ENCODE measurements at places on chromosomes 16 and 17.
A peak's percentile ranks its signal among the peaks of the same experiment; 100 is the strongest.

- DNase-seq = peak; percentile 94
Measured at GRCh38 chr17:15954222-15954621, 9.3 kb downstream of the ADORA2B start.

GRCh38 chr17:73309727-73310596 lies 1.8 kb downstream of the CDC42EP4 start:
- DNase-seq = no peak

- peak; percentile 34 for DNase-seq
Measured at GRCh38 chr17:17922070-17922614, 50.1 kb downstream of the TOM1L2 start.

DNA sequence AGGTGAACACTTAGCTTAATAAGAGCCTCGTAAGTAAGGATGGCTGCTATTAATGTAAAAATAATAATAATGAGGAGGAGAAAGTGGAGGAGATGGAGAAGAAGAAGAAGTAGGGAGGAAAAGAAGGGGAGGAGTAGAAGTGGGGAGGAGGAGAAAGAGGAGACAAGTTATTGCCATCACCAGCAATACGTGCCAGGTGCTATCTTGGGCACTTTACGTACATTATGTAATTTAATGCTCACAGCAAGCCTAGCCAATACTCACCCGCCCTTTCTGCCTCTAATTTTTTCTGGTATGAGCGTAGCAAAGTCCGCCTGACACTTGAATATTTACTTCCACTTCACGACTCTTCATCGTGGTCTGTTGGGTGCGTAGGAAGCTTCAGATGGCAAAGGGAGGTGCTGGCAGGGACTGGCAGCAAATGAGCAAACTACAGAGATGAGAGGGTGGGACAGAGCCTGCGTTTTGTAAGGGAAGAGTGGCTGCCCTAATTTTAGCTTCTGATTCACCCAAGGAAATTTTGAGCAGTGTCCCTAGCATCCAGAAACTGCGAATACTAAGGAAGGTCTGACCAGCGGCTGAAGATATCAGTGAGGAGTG lies 42.1 kb upstream of the CDH13 start:
- DNase-seq = peak; percentile 3

GRCh38 chr17:75459590-75460267 lies 3.3 kb downstream of the TMEM94 start:
- no peak for DNase-seq

- peak; percentile 15 for DNase-seq
Measured at GRCh38 chr17:35448214-35448898, at the start of gene SLFN13. Gene SLFN13, minus strand, starts transcription at chr17:35448766. Its CDS starts 3,086 bp downstream, at chr17:35445680.

- DNase-seq = peak; percentile 50
Measured at GRCh38 chr17:5237541-5238016, 2.9 kb upstream of the SCIMP start.

- peak; percentile 34 for DNase-seq
Measured at GRCh38 chr17:41420134-41420533, 4.3 kb downstream of the KRT37 start.

- no peak for DNase-seq
Measured at GRCh38 chr16:11233727-11234376, 22.2 kb downstream of the SOCS1 start.

DNA sequence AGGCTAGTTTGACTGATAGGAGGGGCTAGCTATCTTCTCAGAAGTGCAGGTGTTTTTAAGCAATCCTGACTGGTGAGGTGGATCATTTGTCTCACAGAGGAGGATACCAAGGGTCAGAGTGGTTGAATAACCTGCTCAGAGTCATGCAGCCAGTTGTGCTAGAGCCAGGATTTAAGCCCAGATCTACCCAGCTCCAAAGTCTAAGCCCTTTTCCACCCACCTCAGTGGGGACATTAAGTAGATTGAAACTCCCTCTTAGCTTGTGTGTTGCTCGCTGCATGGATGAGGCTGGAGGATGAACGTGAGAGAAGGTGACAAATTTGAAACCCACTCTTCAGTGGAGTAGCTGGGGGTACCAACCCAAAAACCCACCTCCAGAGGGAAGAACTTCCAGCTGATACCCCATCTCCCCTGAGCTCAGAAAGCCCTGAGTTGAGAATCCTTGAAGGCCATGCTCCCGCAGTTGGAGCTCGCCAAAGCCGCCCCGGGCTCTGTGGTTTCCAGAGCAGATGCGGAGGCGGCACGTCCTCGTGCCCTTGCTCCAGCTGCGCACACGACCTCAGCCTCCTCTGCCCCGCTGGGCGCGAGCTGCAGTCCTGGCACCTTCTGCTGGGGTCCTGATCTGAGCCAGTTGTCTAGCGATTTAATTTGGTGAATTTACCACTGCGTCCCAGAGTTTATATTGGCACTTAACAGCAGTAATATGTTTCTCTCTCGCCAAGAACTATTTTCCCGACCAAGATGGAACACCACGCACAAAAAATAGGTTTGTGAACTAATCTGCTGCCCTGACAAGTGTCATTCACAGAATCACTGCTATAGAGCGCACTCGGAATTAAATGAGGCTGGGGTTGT lies 159.5 kb downstream of the CCDC182 start:
- DNase-seq = no peak

DNA sequence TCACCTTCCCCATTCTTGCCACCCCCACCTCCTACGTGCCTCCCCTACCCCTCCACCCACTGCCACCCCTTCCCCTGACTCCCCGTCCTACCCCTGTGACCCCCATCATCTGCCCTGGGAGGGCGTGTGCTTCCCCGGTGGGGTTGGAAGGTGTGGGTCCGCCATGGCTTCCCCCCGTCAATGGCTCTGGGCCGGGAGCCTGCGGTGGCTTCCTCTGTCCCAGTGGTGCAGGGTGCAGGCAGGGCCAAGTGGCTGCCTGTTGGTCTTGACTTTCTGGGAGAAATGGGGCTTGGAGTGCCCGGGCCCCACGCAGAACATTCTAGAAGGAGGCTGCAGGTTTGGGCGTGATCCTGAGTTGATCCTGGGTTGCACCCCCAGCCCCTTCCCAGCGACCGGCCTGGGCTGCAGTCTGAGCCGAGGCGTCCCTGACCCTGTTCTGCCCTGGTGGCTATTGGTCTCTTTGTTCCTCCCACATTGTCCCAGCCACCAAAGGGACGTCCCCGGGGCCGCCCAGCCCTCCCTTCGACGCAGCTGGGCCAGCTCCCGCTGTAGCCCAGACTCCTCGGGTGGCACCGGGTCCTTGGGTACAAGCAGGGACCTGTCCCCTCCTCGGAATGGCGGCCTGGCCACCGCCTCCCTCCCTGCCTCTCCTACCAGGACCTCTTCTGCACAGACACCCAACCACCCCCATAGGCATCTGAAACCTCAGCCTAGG lies 25.7 kb downstream of the GSE1 start:
- no peak for DNase-seq

GRCh38 chr16:85309656-85310587 lies 197.7 kb upstream of the CIBAR2 start:
- no peak for DNase-seq

- no peak for DNase-seq
Measured at GRCh38 chr17:6070430-6070912, 292 bp downstream of the WSCD1 start.

DNA sequence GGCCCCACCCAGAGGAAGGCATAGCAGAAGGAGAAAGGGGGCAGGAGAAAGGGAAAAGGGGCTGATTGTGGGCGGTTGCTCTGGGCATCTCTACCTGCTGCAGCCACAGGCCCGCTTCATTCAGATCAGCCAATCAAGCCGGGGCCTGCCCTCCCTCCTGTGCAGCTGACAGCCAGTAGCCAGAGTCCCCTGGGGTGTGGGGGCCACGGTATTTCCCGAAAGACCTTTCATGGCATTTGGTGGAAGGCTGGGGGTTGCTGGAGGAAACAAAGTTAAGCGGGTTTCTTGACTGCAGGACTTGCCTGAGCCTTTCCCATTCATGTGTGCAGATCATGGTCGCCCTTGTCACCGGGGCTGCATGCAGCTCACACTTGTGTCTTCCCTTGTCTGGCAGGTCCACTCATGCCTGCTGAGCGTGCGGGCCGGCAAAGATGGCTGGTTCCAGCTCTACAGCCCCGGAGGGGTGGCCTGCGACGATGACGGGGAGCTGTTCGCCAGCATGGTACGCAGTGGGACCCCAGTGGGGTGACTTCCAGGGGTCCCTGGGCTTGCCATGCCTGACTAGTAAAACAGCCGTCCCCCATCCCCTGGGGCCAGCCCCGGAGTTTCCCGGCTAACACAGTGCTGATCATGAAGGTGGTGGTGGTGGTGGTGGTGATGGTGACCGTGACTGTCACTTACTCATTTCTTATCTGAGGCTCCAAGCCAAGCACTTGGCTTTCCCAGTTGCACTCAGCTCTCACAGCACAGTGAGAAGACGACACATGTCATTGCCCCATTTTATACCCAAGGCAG lies 82.7 kb upstream of the PLCG2 start:
- no peak for DNase-seq

DNA sequence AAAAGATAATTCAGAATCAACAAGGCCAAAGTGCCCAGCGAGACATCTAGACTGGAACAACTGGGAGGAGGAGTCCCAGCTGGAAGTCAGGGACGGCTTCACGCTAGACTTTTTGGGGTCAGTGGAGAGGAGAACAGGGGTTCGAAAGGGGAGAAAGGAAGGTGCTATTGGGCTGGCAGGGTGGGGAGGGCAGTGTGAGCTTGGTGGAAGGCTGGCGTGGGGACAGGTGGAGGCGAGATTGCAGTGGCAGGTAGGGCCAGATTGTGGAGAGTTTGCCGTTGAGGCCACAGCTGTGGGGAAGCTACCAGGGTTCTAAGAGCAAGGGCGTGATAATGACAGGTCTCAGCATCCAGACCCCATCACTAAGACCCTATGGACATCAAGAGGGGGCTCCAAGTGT lies 10.5 kb downstream of the SDK2 start:
- no peak for DNase-seq

DNA sequence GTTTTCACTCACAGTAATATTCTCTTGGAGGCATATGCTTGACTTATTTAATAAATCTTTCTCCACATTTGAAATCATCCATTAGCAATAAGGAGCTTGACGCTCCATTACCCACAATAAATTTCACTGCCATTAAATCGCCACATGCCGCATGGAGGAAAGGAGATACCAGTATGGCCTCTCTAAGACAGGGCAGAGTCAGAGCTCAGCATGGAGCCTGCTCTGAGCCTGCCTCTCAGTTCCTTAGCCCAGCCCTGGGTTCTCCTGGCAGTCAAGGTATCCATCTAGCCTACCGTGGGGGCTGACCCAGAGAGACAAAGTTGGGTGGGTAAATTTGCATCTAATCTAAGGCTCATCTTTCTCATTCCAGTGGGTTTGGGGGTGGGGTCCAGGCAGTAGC lies 80.3 kb upstream of the CES5A start:
- DNase-seq = no peak

DNA sequence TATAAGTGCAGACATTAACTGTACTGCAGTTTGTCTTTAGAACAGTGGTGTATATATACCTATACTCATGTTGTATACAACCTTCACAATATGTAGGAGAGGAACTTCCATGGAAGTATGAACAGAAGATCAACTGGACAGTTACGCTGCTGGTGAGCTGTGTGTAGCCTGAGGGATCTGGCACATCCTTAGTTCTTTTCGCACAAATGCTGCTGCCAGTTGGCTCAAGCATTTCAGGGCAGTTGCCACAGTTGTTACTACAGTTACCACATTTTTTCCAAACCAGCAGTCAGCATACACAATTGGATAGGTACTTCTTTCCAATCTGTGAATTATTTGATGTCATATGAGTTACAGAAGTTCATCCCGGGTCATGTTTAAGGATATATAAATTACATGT lies 539.6 kb upstream of the HSBP1 start:
- DNase-seq = no peak

DNA sequence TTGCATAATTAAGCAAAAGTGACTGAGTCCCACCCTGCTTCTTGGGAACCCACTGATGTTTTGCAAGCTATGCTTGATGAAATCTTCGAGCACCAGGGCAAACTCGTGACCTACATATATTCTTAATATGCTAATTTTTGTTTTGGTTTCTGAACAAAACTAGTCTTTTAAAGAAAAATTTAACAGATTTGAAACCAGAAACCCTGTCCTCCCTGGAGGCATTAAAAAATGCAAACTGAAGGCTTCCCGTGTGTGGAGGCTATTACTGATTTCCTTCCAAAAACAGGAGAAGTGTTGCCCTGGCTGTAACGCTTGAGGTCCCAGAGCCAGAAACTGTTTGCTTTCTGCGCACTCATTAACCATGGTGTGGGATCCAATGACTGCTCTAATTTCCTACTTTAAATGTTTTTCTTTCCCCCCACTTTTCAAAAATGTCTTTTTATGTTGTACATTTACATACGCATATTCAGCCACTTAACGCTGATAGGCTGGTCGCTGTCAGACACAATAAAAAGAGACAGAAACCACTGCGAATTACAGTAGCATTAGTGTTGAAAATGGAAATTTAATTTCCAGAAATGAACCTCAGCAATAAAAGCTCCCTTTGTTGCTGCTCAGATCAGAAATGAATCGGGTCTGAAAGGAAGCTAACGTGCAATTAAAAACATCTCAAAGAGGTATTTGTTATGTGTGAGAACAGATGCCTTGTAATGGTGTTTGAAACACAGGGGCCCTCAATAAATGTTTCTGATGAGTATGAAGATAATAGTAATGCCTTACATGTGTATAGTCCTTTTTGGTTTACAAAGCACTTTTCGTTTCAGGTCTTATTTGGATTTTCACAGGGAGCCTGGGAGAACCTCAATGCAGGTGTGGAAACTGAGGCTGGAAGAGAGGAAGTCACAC lies 39.9 kb upstream of the IRX6 start:
- DNase-seq = no peak

- no peak for DNase-seq
Measured at GRCh38 chr17:57994436-57994835, 6.4 kb upstream of the VEZF1 start.

DNA sequence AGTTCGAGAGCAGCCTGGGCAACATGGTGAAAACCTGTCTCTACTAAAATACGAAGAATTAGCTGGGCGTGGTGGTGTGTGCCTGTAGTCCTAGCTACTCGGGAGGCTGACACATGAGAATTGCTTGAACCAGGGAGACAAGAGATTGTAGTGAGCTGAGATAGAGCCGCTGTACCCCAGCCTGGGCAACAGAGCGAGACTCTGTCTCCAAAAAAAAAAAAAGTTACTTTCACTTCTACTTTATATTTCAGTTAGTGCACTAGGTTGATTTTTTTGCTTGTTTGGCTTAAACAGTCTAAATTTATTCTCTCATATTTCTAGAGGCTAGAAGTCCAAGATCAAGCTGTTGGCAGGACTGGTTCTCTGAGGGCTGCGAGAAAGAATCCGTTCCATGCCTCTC lies 13.4 kb downstream of the CCDC102A start:
- no peak for DNase-seq

- no peak for DNase-seq
Measured at GRCh38 chr17:67830440-67830839, 5.1 kb downstream of the BPTF start.

GRCh38 chr16:30953511-30954124 lies 3.9 kb upstream of the SETD1A start:
- peak; percentile 74 for DNase-seq

DNA sequence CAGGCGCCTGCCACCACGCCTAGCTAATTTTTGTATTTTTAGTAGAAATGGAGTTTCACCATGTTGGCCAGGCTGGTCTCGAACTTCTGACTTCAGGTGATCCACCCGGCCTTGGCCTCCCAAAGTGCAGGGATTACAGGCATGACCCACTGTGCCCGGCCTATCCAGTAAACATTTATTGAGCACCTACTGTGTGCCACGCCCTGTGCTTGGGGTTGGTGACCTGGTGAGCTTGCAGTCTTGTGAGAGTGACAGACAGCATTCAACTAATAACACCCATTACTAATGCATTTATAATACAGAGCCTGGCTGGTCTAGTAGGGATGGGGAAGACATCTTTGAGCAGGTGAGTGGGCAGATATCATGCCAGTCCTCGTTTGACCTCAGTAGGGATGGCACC lies 113.1 kb downstream of the SOCS1 start:
- no peak for DNase-seq
